ENCODE measurements at places on chromosomes 3 and 15.

DNA sequence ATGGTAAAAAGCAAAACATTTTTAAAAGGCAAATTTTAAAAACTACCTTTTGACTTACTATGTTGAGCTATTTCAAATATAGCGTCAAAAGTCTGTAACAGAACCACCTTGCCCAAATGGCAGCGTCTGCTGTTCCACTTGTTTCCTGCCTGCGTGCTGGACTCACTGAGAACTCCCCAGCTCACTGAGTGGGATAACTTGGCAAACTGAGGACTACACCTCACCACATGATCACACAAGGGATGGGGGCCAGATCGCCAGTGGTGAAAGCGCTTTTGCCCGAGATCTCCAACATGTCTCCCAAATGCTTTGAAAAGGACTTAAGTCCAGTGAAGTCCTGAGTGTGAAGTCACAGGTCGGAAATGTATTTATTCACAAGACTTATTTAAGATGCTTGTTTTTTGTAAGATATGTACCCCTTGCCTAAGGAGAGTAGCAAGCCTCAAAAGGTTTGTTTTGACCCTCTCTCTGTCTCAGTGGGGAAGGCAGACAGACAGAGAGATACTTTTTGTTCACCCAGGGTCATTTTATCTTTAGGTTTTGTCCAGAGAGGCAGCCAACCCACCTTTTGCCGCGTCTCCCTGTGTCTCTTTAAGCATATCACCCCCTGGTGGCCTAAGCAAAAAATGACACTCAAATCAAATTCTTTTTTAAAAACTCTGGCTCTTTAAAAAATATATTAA is 192.6 kb downstream of the PDZRN3 start:
- no peak overlapping the region for H3K4me3 ChIP-seq
- H3K27me3 ChIP-seq = no peaks in the 10 kb centered on the region
- H3K27ac ChIP-seq = no peak overlapping the region
- DNase-seq = no peak
- no peaks in the 10 kb centered on the region for H3K4me1 ChIP-seq
- H3K36me3 ChIP-seq = no peaks in the 10 kb centered on the region

DNA sequence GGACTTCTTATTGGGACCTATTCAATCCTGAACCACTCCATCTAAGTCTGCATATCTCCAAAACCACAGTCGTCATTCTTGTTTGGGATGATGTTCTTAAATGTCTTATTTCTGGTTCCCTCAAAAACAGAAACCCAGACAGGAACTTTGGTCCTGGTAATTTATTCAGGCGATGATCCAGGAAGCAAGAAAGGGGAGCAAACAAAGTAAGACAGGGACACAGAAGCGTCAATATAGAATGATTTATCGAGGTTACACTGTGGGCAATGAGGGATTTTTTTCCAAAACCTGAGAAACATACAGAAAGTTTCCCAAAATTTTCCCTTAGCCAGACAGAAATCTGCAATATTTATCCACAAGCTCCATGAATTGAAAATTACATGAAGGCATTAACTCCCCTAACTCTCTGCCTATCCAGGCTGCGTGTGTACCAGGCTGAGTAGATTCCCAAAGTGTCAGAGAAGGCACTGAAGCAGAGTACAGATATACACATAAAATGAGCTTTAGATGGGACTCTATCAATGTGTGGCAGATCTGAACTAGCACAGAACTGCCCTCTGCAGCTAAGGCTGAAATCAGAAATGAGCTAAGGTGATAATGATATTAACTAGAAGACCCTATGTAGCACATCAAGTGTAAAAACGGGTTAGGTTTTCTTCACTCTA is 43.2 kb downstream of the TP63 start:
- H3K4me1 ChIP-seq = no peaks in the 10 kb centered on the region
- no peak overlapping the region for H3K27ac ChIP-seq
- no peaks in the 10 kb centered on the region for H3K27me3 ChIP-seq
- H3K36me3 ChIP-seq = no peaks in the 10 kb centered on the region

GRCh38 chr3:42165211-42165610 is 74.1 kb downstream of the TRAK1 start:
- DNase-seq = no peak
- no peaks in the 10 kb centered on the region for H3K27me3 ChIP-seq
- H3K36me3 ChIP-seq = no peaks in the 10 kb centered on the region
- H3K4me3 ChIP-seq = no peak overlapping the region

- no peak for DNase-seq
- peaks cover 7% of the 10 kb centered on the region for H3K27me3 ChIP-seq
- no peaks in the 10 kb centered on the region for H3K4me1 ChIP-seq
- H3K4me3 ChIP-seq = no peak overlapping the region
- H3K36me3 ChIP-seq = no peaks in the 10 kb centered on the region
Measured at GRCh38 chr15:101025896-101026631, 106.9 kb downstream of the LRRK1 start.

GRCh38 chr3:71227270-71227661 is 356.3 kb downstream of the FOXP1 start:
- peaks cover 10% of the 10 kb centered on the region for H3K27me3 ChIP-seq
- H3K27ac ChIP-seq = peak overlapping the region; percentile 94
- H3K36me3 ChIP-seq = peaks cover 7% of the 10 kb centered on the region
- H3K4me1 ChIP-seq = peaks cover 39% of the 10 kb centered on the region
- H3K4me3 ChIP-seq = peak overlapping the region; percentile 89
- DNase-seq = no peak

DNA sequence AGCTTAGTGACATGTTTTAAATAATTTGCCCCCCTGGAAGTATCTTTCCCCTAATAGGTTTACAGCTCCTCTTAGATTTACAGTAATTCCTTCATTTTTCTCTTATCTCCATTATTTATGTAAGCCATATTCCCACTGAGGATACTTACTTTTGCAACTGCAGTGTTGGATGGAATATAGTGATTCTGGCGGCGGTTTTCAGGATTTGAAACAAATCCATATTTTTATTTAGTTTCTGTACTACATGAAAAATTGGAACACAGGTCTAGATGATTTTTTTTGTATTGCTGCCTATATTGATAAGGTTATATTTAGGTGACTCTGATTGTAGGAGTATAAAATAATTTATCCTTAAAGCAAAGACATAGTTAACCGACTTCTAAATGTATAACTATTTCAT is 391.6 kb upstream of the SUCLG2 start:
- no peak for DNase-seq
- peaks cover 14% of the 10 kb centered on the region for H3K27me3 ChIP-seq
- H3K4me1 ChIP-seq = no peaks in the 10 kb centered on the region
- no peak overlapping the region for H3K4me3 ChIP-seq
- no peaks in the 10 kb centered on the region for H3K36me3 ChIP-seq

GRCh38 chr3:184697845-184698244 is 14.0 kb downstream of the MAGEF1 start:
- no peak overlapping the region for H3K4me3 ChIP-seq
- peaks cover 10% of the 10 kb centered on the region for H3K27me3 ChIP-seq
- DNase-seq = no peak

GRCh38 chr3:114649331-114649730 is 355.5 kb downstream of the TIGIT start:
- H3K4me1 ChIP-seq = no peaks in the 10 kb centered on the region
- no peak overlapping the region for H3K27ac ChIP-seq
- no peaks in the 10 kb centered on the region for H3K27me3 ChIP-seq
- DNase-seq = no peak
- no peak overlapping the region for H3K4me3 ChIP-seq
